ENCODE measurements at places on chromosomes 11 and 22.

DNA sequence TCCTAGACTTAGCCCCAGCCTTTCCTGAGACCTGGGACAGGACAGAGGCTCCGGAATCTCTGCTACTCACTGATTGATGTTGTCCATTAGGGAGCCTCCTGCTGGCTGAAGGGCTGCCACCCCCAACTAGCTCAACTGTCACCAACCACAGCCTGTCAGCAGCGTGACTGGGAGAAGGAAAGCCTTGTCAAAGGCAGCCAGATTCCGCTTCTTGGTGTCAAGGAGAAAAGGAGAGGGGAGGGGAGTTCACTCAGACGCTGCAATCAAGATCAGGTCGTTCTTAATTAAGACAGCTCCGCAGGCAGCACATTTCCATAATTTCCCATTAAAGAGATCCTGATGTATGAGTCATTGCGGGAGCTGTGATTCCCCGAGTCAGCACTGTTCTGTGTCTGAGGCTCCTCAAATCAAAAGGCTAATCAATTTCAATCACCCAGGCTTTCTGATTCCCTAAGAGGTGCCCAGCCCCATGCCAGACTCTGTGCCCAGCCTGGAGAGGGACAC is 152.8 kb upstream of the ZBED5 start:
- no peak for DNase-seq

GRCh38 chr11:73971175-73971719 is 11.4 kb downstream of the UCP2 start:
- DNase-seq = peak; percentile 25

GRCh38 chr22:25069758-25070481 is 117.4 kb downstream of the KIAA1671 start:
- DNase-seq = peak; percentile 29

DNA sequence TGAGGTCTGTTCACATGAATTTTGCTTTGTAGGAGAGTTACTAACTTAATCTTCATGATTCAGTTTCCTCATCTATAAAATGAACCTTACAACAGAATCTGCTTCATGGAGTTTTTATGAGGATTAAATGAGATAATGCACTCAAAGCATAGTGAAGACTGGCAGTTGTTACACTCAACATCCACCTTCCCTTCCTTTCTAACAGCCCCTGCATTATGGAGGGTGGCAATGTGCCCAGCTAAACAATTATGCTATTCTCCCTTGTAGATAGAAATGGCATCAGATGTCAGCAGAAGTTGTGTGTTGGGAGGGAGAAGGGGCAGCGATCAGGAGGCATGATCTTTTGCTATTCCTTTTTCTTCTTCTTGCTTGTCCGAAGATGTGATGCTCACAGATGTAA is 6.5 kb downstream of the POU2AF1 start:
- DNase-seq = no peak

GRCh38 chr22:50292643-50293440 is 14.6 kb downstream of the PLXNB2 start:
- DNase-seq = no peak

DNA sequence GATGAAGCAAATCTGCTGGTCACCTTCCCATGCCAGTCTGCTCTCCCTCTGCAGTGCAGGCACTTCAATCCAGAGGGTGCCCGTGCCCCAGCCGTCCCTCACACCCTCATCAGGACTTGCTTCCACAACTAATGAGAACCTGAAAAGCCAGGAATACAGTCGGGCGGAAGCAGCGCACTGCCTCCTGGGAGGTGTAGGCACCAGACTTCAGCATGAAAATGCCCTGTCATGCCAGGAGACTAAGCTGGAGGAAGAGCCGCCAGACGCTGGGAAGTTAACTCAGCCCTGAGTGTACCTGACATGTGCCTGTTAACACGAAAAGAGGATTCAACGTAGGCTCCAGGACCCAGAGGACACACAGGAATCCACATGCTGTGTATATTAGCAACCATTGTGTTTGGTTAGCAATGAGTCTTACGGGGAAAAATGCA is 40.1 kb upstream of the FLI1 start:
- no peak for DNase-seq

GRCh38 chr11:13288375-13289029 is 10.9 kb downstream of the BMAL1 start:
- DNase-seq = no peak

- DNase-seq = no peak
These were observed 62.9 kb downstream of the CYB5R2 start for GRCh38 chr11:7610393-7610792.

DNA sequence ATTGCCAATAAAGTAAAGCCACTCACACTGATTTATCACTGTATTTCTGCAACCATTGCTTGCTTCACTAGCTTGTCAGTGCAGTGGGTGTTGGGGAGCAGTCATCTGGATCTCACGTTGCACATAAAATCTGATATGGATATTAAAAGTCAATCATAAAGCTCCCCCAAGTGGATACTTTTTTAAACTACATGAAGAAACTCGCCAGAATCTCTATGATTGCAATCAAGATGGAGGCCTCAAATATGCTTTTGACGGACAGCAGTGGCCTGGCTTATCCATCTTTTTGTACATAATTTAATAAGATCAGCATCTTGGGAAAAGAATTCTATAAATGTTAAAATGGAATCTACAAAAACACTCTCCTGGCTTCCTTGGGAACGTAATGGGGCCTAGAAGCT is 137.7 kb downstream of the WT1 start:
- peak; percentile 31 for DNase-seq

DNA sequence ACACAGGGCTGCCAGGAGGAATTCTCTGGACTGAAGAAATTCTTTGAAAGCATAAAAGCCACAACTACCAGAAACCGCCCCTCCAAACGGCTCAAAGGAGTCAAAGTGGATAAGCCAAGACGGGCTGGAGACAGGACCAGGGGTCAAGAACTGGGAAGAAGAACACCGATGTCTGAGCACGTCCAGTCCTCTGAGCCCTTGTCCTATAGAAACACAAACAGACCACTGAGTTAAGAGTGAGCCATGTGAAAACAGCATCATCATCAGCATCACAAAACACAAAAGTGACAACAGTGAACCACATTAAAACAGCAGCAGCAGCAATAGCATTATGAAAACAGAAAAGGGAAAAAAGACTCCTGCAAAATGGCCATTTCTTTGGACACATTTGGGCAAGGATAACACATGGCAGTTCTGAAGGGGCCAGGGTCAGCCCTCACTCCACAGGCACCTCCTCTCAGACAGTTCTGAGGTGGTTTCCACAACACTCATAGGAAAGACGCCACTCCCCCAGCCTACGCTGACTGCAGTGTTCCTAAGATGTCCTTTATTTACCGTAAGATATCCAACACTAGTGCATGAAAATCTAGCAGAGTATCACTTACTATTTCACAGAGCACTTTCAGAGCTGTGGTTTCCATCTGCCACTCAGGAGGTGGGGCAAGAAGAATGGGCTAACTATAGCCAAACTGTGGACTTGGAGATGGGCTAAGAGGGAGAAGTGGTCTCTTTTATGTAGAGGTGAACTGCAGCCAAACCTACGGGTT is 28.6 kb upstream of the YPEL1 start:
- peak; percentile 27 for DNase-seq

- DNase-seq = no peak
These were observed 1.6 kb upstream of the KRTAP5-1 start for GRCh38 chr11:1586699-1587098.

GRCh38 chr11:44108260-44108659 is 12.8 kb downstream of the EXT2 start:
- no peak for DNase-seq

GRCh38 chr11:30344085-30344484 is 21.2 kb downstream of the ARL14EP start:
- peak; percentile 68 for DNase-seq

DNA sequence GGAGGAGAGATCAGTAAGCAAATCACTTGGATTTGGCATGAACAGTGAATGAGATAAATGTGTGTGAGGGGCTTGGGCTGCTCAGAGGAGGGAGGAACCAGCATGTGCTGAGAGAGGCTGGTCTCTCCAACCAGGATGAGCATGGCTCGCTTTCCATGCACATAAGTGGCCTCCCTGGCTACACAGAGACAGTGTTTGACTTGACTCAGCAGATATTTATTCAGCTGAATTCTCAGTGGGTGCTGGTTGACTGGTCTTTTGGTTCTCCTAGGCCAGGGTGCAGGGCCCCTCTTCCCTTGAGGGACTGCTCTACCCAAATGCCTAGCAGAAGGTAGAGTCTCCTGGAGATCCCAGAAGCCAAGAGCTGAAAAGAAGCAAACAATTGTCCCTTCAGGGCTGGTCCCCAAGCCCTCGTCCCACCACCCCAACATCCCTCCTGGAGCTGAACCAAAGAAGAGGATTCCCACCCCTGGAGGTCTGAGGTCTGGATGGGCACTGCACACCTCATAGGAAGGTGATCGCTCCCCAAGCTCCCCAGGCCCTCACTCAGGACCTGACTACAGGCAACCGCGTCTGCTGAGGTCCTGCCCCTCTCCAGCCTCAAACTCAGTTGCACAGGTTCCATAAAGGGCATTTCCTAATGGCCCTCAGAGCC is 3.3 kb upstream of the TRIM29 start:
- DNase-seq = no peak

- no peak for DNase-seq
These were observed 634.5 kb upstream of the B3GAT1 start for GRCh38 chr11:135046556-135046955.

GRCh38 chr11:114036147-114036811 is 23.2 kb upstream of the ZBTB16 start:
- DNase-seq = no peak

DNA sequence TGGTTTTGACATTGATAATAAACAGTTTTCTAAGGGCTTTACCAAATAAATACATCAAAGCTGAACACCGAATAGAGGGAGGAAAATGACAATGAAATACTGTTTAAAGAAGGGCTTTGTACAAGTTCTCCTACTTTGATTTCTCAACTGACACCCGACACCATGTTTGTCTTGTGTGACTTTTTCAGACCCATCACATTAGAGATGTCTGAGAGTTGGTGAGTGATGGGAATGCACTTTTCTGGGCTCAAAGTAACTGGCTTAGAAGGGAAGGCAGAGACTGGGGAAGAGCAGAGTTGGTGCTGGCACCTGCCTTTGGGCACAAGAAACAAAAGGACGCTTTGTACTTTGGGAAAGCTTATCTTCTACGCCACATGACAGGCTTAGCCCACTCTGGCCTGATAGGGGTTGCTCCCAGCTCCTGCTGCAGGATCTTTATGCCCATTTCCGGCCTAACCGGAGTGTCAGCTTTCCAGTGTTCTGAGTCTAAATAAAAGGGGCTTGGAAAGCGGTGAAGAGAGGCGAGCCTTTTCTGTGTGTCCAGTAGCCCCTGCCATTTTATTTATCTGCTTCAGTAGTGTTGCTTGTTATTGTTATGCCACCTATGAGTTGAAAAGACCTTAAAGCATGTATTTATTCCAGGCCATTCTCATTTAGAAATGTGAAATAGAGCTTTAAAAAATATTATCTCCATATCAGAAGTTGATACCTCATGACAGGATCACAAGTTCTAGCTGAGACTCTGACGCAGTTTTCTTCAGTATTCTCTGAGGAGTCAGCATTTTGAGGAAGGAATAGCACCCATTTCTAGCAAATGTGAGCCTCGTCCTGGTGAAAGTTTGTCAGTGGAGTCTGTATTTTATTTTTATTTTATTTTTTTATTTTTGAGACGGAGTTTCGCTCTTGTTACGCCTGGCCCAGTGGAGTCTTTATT is 24.2 kb downstream of the KREMEN1 start:
- DNase-seq = no peak

DNA sequence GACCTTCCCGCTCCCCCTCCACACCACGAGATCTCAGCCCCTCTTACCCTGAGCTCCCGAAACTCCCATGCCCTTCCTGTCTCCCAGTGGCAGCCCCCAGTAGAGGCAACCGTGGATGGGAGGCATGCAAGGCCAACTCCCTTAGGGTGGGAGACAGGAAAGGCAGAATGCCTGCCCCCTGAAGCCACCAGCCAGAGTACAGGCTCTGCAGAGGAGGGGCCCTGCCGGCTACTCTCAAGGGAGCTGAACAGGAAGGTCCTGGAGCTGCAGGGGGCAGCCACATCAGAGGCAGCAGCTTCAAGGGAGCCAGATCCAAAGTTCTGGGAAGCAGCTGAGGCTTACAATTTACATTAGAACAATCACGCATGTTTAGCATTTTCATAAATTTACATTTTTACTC is 38.3 kb downstream of the PDE2A start:
- DNase-seq = no peak

GRCh38 chr11:69697469-69697843 is 6.4 kb downstream of the FGF19 start:
- no peak for DNase-seq

- no peak for DNase-seq
These were observed 557.3 kb downstream of the FAM181B start for GRCh38 chr11:82176365-82176764.

GRCh38 chr22:41377846-41378245 is 3.9 kb upstream of the TEF start:
- DNase-seq = peak; percentile 44

DNA sequence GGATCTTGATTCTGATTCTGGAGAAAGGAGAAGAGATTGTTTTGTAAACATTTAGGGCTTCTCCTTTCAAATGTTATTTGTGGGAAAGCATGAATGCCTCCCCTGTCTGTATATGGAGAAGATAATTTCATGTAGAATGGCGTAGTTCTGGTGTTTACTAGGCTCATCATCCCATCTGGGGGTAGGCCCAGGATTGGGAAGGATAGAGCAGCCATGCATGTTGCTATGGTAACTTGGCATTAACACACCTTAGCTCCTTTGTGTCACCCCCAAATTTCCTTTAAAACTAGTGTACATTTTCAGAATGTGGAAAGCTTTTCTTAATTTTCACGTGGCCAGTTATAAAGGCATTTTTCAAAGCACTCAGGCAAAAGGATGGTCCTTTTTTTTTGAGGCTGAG is 57.5 kb upstream of the EED start:
- no peak for DNase-seq

- DNase-seq = no peak
These were observed 33.0 kb upstream of the RDX start for GRCh38 chr11:110329445-110329844.

DNA sequence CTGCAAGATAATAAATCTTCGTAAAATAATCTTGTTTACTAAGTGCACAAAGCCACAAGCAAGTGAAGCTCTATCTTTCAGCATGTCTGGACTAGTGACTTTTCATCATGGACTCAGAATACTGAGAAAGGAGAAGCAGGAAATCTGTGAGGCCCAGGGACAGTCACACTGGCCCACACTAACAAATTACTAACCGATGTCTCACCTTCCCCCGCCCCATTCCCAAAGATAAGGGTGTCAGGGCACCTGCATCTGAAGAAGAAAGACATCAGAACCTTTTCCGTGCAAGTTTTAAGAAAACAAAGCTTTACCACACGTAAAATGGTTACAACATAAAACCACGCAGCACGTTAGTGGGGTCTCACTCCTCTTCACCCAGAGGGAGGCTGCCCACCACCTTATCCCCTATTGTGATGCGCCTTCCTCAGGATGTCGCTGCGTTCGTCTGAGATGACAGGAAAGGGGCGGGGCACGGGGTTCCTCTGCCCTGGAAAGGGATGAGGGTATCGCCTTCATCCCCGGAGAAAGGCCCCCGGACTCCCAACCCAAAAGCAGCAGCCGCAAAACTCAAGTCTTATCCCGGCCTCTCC is 616 bp downstream of the BTBD10 start:
- DNase-seq = peak; percentile 48
